ENCODE measurements at places on chromosomes 12 and 14.

DNA sequence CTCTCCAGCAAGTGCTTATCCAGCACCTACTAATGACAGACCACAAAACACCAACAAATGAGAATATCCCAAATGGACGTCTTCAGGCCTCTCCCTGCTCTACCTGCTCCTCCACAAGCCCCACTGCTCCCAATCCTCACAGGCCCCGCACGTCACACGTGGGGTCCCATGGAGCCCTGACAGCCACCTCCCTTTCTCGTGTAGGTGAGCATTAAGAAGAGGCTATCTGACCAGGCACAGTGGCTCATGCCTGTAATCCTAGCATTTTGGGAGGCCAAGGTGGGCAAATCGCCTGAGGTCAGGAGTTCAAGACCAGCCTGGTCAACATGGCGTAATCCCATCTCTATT lies 5.4 kb downstream of the RIMBP2 start:
- no peak for DNase-seq

DNA sequence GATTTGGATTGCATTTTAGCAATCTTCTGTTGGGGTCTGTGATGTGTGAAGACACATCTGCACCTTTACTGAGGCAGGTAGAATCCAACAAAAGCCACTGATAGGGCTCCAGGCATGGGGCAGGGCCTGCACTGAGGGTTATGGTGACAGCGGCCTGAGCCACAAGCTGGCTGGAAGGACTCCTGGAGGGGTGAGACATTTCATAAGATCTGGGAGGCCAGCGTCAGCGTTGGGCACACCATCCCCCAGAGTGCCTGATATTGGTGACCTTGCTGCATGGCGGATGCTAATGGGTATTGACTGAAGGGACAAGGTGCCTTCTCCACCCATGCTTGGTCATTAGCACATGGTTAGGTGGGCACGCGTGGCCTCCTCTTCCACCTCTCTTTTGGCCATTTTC lies 187.6 kb downstream of the CACNA1C start:
- no peak for DNase-seq

GRCh38 chr12:105384916-105385535 lies 54.5 kb downstream of the C12orf75 start:
- no peak for DNase-seq

DNA sequence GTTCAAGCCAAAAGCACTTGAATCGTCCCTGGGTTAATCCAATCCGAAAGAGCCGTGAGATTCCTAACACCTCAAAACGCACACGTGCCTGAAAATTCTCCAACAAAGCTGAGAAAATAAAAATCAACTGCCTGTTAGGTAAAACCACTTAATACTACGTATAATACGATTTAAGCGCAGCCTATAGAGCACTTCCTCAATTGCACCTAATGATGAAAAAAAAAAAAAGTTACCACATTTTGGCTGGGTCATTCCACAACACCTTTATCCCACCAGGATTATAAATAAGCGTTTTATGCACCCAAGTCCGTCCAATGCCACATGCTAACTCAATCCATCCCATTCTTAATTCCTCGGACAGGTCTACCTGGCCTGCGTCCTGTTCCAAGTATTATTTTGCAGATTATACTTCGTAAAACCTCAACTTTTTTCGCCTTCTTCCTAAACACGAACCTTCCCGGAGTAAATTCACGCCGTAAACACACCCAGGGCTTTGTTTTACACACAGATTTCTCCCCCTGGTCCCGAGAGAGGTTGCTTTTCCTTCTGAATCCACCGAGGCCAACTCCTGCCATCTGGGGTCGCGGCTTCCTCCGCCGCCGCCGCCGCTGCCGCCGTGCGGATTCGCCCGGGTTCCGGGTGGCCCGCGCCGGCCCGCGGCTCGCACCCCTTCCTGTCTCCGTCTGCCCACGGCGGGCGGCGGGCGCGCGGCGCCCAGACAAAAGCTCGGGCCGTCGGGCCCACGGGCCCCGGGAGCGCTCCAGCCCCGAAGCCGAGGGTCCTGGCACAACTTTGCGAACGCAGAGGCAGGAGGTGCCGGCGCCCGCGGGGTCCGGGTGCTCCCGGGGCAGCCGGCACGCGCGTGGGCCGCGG lies 66.2 kb downstream of the RNF34 start:
- DNase-seq = peak; percentile 51

DNA sequence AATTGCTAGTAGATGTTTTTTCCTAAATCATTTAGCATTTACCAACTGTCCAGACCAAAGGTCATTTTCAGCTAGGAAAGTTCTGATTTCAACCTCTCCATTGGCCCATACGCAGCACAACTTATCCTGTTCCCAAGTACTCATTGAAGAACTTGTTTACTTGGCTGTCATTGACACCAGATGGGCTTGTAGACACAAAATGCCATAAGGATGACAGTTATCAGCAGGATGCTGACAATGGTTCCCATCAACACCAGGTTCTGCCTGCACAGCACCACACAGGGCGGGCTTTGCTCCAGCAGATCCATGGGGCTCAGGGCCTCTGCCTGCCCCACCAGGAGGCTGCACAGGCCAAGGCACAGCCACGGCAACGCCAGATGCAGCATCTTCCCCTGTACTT lies 36.5 kb upstream of the TMPRSS12 start:
- DNase-seq = no peak

- DNase-seq = no peak
Measured at GRCh38 chr12:80001562-80001961, 66.7 kb upstream of the PPP1R12A start.

DNA sequence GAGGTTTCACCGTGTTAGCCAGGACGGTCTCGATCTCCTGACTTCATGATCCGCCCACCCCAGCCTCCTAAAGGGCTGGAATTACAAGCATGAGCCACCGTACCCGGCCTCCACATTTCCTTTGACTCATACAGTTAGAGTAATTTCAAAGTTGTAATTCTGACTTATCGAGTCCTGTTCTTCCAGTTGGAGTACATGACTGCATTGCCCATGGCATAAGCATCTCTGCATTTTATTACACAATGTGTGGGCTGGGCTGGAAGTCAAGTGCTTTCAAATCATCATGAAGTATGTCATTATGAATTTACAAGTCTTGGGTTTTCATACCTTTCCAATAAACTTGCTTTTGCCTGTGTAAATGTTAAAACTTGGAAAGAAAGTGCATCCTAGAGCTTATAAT lies 1295.7 kb upstream of the FLRT2 start:
- no peak for DNase-seq

All from activated naive CD4-positive, alpha-beta T cell treated with Interleukin-2 at 50 U/mL for 16 hours (primary cell).